NCI-H2171 (cell line): ENCODE measurements at places on chromosomes 4 and X.

GRCh38 chrX:147191361-147191760 lies 376.8 kb upstream of the CXorf51A start:
- DNase-seq: no peak

DNA sequence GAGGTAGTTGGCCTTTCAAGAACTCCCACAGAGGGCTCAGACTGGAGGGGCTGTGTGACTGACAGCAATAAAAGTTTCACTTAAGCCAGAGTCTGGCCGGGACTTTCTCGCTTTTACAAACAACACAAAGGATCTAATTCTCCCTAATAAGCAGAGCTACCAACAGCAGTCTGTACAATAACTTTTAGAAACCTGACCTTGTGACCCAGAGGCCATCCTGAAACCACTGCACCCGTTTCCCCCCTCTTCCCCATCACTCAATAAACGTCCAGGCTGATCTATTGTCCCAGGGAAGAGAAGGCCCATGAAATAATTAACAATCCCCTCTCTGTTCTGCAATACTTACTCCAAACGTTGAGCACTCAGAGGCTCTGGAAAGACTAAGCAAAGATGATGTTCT lies 442.4 kb downstream of the ZIC3 start:
- DNase-seq: no peak

GRCh38 chrX:150007356-150007755 lies 69.1 kb upstream of the EOLA2 start:
- no peak for DNase-seq

DNA sequence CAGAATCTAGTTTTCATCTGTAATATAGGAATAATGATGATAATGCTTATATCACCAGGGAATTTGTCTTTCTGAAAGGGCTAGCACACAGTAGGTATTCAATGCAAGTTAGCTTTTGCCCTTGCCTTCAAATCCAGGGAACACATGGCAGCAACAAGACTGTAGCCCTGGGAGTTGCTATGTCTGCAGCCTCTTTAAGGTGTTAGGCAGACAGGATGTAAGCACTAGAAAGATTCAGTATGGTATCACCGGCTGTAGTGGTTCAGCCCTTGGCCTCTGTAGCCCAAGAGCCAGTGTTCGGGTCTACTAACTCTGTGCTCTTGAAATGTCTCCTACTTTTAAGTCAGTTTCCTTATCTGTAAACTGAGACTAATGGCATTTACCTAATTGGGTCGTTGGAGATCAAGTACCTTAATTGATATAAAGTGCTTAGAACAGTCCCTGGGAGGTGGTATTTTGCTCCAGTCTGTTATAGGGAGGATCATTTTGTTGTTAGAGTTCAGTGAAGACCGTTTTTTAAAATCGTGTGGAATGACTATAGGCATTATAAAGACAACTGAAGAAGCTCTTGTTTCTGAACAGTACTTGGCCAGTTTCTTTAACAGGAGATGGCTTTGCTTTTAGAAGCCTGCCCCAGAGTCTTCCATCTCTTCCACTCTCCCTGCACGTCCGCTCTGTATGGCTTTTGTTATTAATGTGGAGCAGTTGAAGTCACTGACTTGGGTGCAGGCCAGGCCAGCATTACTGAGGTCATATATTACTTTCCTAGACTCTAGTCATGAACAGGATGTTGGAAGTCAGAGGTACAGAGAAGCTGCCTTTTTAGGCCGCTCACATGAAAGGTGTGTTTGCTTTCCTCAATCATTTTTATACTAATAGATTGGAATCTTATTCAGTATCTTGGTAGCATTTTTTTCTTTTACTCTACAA lies 44.8 kb downstream of the GAB1 start:
- no peak for DNase-seq

- DNase-seq: no peak
These were observed 313 bp upstream of the BLOC1S4 start for GRCh38 chr4:6715704-6716017.

- DNase-seq: no peak
These were observed 58.6 kb downstream of the ABLIM2 start for GRCh38 chr4:8099981-8100464.

GRCh38 chrX:6770936-6771335 lies 236.0 kb upstream of the VCX3A start:
- DNase-seq: no peak

DNA sequence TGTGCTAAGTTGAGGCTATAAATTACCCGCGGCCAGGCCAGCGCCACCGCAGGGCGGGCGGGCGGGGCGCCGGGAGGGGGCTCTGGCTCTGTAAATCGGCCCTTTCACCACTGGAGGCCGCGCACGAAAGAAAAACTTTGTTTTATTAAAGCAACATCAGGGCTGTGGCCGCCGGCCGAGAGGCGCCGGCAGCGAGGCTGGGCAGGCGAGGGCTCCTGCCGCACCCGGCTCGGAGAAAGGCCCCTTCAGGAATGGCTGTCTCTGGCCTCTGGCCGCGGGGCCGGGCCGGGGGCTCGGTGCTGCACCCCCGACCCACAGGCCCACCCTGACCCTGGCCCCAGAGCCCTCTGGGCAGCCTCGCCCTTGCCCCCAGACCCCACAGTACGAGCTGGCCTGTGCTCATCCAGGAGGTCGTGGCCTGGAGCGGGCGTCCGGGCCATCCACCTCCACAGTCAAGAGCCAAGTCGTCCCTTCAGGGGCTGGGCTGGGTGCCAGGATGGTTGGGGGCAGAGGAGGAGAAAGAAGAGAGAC lies 29.5 kb upstream of the FGFR3 start:
- DNase-seq: no peak

DNA sequence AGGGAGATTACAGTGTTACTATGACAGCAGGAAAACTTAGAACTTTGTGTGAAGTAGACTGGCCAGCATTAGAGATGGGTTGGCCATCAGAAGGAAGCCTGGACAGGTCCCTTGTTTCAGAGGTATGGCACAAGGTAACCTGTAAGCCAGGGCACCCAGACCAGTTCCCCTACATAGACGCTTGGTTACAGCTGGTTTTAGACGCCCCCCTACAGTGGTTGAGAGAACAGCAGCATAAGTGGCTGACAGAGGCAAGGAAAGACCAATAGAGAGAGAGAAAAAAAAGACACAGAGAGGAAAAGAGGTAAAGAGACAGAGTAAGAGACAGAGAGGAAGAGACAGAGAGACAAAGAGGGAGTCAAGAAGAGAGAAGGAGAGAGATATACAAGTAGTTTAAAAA lies 144.5 kb downstream of the GC start:
- DNase-seq: no peak

- peak; percentile 67 for DNase-seq
These were observed 23.1 kb upstream of the C1GALT1C1 start for GRCh38 chrX:120653000-120653399.

DNA sequence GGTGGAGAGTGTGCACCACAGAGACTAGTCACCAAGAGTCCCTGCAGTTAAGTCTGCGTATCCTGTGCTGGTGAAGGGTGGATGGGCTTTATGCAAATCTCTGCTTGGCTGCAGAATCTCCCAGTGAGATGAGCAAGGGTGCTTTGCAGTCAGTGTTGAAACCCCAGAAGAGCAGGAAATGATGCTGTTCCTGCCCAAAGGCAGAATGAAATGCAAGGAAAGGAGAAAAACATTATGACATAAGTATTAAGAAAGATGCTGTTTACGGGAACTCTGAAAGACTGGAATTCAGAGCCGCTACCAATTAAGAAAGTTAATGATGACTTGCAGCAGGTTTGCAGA lies 25.4 kb upstream of the ACSL1 start:
- DNase-seq: no peak

DNA sequence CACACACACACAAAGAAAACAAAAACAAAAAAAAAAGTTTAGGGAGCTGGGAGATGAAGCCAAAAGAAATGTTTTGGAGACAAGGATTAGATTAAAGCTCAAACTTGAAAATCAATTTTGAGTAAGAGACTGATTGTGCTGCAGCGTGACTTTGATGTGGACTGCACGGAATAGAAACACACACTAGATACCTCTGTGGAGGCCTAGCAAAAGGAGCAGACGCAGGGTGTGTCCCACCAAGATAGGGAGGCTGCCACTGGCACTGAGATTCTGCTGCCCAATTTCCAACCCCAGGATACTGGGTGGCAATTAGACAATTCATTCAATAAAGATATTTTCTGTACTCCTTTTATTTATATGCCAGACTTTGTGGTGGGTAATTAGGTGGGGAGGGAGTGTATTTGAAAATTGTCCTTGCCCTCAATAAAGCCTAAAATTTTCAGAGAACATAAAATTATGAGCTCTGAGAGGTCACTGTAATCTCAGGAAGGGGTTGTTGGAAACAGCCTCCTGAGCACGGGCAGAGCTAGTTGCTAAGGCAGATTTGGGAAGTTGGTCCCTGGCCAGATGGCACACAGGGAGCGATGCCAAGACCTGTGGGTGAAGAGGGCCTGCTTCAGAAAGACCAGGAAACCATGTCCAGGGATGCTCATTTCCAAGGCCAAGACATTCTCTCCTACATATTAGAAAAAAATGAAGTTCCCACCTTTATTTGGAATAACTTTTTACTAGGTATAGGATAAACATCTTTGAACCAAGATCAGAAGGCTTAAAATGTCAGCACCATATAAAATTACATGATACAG lies 1.9 kb upstream of the PPP3CA start:
- DNase-seq: peak; percentile 8

DNA sequence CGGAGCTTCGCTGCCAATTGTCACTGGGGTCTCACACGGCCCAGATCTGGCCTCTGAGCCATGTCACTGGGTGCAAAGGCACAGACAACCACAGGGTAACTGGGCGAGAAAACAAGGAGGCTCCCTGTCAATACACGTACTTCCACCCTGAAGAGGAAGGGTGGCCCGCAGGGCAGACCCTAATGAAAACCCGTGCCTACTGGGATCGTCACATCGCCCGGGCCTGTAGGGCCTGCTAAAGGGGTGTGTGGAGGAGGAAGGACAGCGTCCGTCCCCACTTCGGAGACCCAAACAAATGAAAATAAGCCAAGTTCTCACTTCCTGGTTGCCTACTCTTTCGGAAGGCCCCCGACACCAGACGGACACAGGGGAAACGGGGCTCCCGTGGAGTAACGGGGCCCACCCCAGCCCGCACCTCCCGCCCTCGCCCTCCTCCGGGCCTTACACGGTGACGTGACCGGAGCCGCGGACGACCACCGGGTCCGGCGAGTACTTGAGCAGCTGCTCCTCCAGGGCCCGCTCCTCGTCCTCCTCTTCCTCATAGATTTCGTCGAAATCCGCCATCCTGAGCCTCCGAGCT lies 578 bp downstream of the CHIC2 start:
- DNase-seq: no peak

- no peak for DNase-seq
These were observed 99.5 kb downstream of the PPP2R2C start for GRCh38 chr4:6372649-6373525.

GRCh38 chr4:71568131-71568530 lies 215.7 kb downstream of the GC start:
- DNase-seq: no peak

GRCh38 chr4:59971952-59972351 lies 1228.2 kb upstream of the ADGRL3 start:
- DNase-seq: no peak

DNA sequence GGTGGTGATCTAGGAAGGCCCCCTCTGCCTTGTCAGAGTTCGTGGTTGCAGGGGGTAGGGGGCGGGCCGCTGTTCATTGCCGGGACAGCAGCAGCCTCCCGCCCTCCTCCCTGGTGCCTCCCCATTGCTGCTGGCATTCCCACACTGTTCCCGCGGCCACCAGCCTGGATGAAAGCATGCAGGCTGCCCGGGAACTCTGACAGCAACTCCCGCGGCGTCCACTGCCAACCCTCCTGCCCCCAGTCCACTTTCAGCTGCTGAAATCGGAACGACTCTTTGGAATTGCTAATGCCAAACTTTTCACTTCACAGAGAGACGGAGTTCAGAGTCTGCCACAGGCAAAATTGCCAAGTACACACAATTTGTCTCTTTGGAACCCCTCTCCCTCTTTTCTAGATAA lies 121.9 kb downstream of the BEND2 start:
- DNase-seq: no peak

DNA sequence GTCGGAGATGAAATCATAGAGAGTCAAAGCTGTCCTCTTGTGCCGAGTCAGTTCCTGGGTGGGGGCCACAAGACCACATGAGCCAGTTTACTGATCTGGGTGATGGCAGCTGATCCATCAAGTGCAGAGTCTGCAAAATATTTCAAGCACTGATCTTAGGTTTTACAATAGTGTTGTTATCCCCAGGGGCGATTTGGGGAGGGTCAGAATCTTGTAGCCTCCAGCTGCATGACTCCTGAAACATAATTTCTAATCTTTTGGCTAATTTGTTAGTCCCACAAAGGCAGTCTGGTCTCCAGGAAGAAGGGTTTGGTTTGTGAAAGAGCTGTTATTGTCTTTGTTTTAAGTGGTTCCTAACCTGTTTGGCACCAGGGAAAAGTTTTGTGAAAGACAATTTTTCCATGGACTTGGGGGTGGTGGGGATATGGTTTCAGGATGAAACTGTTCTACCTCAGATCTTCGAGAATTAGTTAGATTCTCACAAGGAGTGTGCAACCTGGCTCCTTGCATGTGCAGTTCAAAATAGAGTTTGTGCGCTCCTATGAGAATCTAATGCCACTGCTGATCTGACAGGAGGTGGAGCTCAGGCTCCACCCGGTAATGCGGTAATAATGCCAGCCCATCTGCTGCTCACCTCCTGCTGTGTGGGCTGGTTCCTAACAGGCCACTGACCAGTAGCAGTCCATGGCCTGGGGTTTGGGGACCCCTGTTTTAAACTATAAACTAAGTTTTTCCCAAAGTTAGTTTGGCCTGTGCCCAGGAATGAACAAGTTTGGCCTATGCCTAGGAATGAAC lies 29.2 kb downstream of the METAP1 start:
- DNase-seq: no peak

- DNase-seq: no peak
These were observed 11.2 kb upstream of the C1QTNF7 start for GRCh38 chr4:15416357-15417232.

GRCh38 chrX:123983240-123983639 lies 21.7 kb downstream of the STAG2 start:
- no peak for DNase-seq

DNA sequence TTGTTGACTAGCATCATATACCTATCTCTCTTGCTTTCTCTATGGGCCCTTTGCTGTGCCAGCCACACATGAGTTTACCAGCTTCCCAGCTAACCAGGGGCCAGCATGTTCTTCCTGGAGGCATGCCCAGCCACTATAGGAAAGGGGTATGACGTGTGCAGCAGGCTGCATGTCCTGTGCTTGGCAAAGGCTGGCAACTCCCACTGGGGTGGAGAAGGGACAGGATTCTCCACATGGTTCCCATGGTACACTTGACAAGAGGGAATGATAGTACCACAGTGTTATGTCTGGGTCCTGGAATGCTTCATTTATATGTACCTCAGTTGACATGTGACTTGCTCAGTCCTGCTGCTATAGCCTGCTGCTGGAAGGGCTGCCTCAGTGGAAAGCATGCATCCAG lies 78.8 kb downstream of the TMEM164 start:
- DNase-seq: no peak

GRCh38 chr4:65259296-65259695 lies 411.0 kb downstream of the EPHA5 start:
- DNase-seq: no peak

GRCh38 chrX:52271206-52271605 lies 86.5 kb downstream of the MAGED4 start:
- DNase-seq: no peak

DNA sequence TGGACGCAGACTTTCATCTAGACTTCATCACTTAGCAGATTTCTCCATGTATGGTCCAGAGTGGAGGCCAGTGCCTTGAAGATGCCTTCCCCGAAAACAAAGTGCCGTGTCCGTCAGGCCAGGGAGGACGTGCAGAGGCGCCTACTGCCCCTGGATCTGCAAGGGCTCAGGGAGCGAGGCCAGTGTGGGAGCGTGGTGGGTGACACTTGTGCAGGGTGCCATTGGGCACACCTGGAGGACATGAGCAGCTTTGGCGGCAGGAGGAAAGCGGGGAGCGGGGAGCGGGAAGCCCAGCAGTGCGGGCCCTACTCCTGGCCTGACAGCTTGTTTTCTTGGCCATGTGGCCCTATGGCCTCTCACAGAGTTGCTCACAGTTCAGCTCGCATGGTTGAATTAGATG lies 25.8 kb downstream of the WFS1 start:
- no peak for DNase-seq
